ENCODE measurements at places on chromosomes 1 and 21. TPM values are rescaled to one million over a fixed set of nuclear protein-coding genes. Genes with fewer than 3 reads are reported as not detected.

RNU11 gene
- not detected for total RNA-seq

GRIK3 gene
- total RNA-seq: not detected

OR2L3 gene
- total RNA-seq: not detected

ACADM gene
- total RNA-seq: 28.8 TPM

TINAGL1 gene
- 22.9 TPM for total RNA-seq

FCRLB gene
- total RNA-seq: 11.5 TPM

KRTAP11-1 gene
- not detected for total RNA-seq

ZNF695 gene
- total RNA-seq: 1.2 TPM

PRELP gene
- total RNA-seq: 0.58 TPM

CRNN gene
- not detected for total RNA-seq

UQCRHL gene
- total RNA-seq: 2.8 TPM

IRF6 gene
- total RNA-seq: not detected

LCE1B gene
- not detected for total RNA-seq

PDZK1 gene
- total RNA-seq: 0.53 TPM

USH2A gene
- total RNA-seq: not detected

AQP10 gene
- total RNA-seq: not detected

CD247 gene
- total RNA-seq: not detected

FCGR3A gene
- not detected for total RNA-seq

RIPPLY3 gene
- 0.29 TPM for total RNA-seq

CEP104 gene
- 25.9 TPM for total RNA-seq

TMEM51 gene
- 9.2 TPM for total RNA-seq

EDN2 gene
- not detected for total RNA-seq

SLC30A10 gene
- total RNA-seq: not detected

PRRX1 gene
- 41.2 TPM for total RNA-seq

AGT gene
- 1.2 TPM for total RNA-seq

DENND2C gene
- total RNA-seq: 0.89 TPM

LDLRAD2 gene
- total RNA-seq: under 0.01 TPM

SMPDL3B gene
- total RNA-seq: not detected

PCP4L1 gene
- total RNA-seq: not detected

VPS26C gene
- 50.2 TPM for total RNA-seq

FAAH gene
- total RNA-seq: 0.29 TPM

LAMB3 gene
- total RNA-seq: 10.4 TPM

HES3 gene
- total RNA-seq: not detected

ALX3 gene
- total RNA-seq: not detected

NID1 gene
- total RNA-seq: 295 TPM

C1orf87 gene
- not detected for total RNA-seq

GOLT1A gene
- total RNA-seq: not detected

KCND3 gene
- total RNA-seq: not detected

SYTL1 gene
- 2.8 TPM for total RNA-seq

PCBP3 gene
- total RNA-seq: 2.9 TPM

FRRS1 gene
- total RNA-seq: 16.1 TPM

CCDC30 gene
- total RNA-seq: 0.71 TPM

KLF17 gene
- not detected for total RNA-seq
